ENCODE measurements at places on chromosomes 16 and 17.

GRCh38 chr17:68910251-68910705, 44.9 kb downstream of the ABCA8 start:
- peak; percentile 22 for DNase-seq

DNA sequence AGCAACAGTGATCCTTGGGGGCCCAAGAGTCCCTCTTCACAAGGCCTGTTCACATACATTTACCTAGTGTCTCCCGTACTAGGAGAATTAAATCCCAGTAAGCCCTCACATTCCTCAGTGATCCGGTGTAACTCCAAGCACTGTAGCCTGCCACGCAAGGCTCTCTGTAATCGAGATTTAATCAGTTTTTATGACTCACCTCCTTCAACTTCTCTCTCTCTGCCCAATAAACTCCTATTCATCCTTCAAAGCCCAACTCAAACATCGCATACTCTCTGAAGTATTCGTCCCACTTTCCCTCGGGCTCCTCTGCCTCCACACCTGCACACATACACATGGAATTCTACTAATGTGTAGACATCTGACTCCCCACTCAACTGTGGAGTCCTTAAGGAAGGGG, 141.8 kb downstream of the CMIP start:
- DNase-seq: no peak

DNA sequence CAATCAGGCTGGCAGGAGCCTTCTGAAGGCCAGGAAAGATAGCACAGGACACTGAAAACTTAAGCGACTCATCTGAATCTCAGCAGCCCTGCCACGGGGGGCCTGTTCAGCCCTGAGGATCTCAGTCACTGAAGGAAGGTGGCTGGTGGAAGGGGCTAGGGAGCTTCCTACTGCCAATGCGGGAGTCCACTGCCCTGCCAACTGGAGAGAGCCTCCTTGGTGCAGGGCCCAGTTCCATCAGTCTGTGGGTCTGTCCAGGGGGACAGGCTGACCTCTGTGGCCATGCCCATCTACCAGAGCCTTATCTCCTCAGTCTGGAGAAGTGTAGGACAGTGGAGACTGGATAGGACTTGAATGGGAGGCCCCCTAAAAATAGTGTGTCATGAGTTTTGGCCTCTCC, 1851.6 kb downstream of the TP53TG3F start:
- no peak for DNase-seq

- no peak for DNase-seq
These were observed 103.4 kb downstream of the IRF8 start for GRCh38 chr16:86002178-86002900.

DNA sequence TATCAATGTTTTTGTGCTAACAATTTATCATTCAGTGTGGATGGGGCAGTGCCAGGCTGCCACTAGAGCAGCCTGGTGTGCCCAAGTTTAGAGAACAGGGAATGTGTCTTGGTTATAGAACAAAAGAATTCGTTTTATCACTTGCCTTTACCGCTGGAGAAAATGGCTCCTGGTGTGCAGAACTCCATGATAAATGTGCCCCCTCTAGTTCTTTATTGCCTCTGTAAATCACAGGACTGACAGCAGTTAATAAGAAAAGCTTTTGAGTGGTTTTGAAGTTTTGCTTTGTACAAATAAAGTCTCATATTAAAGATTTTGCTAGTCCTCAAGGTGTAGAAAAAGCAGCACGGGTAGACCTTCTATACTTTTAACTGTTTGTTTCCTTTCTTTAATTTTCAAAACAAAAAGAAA, 28.2 kb upstream of the PSMD7 start:
- no peak for DNase-seq

DNA sequence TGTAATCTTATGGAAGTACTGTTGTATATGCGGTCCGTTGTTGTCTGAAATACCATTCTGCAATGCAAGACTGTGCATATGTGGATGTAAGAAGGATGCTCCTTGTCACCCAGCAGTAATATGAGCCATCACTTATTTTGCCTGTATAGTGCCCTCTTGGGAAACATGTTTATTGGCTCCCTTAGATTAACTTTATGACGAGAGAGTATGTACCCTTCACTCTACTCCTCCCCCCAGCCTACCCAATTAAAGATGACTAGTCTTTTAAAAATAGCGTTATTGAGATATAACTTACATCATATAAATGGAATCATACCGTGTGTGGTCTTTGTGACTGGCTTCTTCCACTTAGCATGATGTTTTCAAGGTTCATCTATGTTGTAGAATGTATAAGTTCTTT, 33.6 kb downstream of the FTO start:
- no peak for DNase-seq

DNA sequence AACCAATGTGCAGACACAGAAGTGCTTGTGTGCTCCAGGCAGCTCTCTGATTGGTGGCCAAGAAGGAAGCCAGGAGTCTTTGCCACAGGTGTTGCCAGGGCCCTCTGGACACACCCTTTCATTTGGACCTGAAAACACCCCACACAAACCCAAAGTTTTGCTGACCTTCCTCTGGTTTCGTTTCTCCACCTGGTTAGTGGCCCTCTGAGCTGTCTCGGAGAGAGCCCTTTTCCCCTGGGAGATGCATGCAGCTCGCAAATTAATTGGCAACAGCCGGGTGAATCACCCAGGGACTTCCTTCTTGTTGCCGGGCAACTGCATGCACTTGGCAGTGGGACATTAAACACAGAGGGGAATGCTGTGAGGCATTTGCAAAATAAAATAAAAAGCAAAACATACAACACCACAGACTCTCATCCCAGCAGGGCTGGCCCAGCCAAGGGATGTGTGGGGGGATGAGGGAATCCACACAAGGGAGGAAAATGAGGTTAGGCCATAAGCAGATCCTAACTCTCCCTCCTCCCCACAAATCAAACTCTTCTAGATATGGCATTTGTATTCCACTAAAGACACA, 286.6 kb downstream of the SOX9 start:
- peak; percentile 91 for DNase-seq

GRCh38 chr16:73186752-73187601, 139.0 kb upstream of the ZFHX3 start:
- DNase-seq: no peak

DNA sequence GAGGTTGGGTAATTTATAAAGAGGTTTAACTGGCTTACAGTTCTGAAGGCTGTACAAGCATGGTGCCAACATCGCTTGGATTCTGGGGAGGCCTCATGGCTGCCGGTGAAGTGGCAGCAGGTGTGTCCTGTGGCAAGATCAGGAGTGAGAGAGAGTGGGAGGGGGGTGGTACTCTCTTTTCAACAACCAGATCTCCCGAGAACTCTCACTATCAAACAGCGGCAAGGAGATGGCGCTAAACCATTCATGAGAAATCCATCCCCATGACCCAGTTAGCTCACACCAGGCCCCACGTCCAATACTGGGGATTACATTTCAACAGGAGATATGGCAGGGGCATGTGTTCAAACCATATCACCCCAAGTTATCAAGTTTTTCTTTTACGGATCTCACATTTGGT, 44.0 kb upstream of the CBX4 start:
- no peak for DNase-seq

DNA sequence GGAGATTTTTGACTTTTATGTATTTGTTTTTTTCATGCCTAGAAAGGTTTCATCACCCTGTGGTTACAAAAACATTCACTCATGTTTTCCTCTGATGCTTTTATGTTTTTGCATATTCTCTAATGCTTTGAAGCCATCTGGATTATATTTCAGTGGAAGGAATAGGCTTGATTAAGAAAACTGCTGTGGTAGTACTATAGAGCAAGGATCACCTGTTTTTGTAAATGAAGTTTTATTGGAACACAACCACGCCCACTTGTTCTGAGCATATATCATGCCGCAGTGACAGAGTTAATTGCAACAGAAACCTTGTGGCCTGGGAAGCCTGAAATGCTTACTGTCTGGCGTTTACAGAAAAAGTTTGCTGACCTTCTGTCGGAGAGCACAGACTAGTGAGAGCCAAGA, 11.5 kb downstream of the COX10 start:
- no peak for DNase-seq

DNA sequence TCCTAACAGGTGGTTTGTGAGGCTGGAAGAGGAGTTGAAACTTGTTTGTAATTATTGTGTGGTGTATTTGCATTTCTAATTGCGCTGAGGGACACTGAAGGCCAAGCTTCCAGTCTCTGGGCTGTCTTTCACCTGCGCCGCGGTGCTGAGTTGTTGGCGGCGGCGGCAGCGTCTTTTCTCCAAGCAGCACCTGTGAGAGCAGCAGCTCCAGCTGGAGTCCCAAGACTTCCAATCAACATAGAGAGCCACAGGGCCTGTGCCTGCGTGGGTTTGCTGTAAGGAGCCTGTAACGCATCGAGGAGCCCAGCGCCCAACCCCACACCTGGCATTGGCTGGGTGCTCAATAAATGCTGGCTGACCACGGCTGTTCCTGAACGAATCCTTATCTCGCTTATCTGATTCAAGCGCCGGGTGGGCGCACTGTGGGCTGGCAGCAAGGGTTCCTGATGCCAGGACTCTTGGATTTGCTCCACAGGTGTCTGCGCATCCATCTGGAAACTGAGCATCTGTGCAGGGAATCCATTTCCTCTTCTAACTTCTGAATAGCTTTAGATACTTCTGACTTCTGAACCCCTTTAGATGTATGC, 138.1 kb downstream of the ASIC2 start:
- DNase-seq: no peak

DNA sequence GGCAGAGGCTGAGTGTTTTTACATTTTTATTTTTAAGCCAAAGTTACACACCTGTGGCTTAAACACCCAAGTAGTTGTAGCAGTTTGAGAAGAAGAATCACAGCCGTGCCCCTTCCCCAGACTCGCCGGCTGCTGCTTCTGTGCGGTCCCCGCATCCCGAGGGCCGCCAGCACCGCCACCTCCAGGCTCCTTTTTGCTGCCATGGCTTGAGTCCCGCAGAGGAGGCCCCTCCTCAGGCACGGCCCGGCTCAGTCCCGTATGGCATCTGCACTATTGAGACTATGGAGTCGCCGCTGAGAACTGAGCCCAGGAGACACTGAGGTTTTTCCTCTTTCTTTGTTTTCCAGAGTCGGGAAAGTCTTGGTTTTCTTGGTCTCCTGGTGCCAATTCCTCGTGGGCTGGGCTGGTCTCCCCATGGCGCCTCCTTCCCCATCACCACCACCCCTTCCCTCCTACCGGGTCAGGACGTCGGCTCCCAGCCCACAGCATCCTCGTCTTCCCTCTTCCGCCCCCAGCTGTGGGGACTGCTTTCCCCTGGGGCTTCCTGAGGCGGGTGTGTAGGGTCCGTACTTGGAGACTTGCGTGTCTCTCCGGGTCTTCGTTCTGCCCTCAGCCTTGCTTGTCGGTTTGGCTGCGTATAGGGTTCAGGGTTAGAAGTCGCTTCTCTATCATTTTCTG, 32.6 kb upstream of the CDH15 start:
- no peak for DNase-seq

DNA sequence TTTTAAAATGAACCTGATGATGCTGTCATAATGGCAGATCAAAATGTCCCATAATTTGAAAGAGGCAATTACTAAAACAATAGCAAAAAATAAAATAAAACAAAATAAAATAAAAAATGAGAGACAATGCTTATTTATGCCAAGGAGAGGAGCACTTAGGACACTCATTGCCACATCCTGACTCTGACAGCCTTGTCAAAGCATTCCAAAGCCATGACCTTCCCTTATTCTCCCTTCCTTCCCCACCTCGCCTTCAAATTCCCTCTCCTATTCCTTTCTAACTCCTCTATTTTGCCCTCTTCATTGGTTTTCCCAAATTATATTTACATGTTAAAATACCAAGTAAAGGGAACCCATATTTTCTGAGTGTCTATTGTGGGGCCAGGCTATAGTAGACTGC, 220.0 kb downstream of the CDH13 start:
- no peak for DNase-seq

GRCh38 chr17:7017827-7018200, 5.0 kb upstream of the BCL6B start:
- DNase-seq: no peak

GRCh38 chr16:65315081-65315780, 193.4 kb upstream of the CDH11 start:
- peak; percentile 49 for DNase-seq

DNA sequence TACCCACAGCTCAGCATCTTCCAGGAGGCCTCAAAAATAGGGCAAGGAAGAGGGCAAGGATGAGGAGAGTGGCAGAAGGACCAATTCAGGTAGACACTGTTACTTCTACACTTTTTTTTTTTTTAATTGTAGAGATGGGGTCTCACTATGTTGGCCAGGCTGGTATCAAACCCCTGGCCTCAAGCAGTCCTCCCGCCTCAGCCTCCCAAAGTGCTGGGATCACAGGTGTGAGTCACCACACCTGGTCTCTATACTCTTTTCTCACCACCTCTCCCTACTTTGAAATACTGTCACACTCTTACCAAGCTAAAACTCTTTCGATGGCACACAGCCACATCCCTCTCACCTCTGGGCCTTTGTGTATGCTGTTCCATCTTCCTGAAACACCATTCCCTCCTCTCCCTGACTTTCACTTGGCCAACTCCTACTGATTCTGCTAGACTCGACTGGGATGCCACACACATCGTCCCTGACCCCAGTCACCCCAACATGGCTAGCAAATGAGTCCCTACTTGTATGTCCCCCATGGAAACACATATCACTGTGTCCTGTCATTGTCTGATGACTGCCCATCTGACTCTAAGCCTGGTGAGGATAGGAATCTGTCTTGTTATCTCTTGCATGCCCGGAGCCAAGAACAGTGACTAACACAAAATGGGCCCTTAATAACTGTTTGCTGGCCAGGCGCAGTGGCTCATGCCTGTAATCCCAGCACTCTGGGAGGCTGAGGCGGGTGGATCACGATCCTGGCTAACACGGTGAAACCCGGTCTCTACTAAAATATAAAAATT, 7.2 kb upstream of the SLC43A2 start:
- DNase-seq: no peak

DNA sequence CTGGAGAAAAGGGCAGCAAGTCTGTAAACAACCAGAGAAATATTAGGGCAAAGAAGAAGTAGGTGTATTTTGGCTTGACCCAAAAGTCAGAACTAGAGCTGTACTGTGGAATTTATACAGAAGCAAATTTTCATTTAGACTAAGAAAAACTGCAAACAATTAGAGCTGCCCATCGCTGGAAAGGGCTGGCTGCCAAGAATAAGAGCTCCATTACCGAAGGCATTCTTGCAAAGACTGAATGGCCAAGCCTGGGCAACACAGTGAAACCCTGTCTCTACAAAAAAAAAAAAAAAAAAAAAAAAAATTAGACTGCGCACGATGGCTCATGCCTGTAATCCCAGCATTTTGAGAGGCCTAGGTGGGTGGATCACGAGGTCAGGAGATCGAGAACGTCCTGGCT, 53.9 kb upstream of the TMC5 start:
- DNase-seq: no peak

- no peak for DNase-seq
These were observed 58.1 kb downstream of the ACTG1 start for GRCh38 chr17:81454473-81454872.

DNA sequence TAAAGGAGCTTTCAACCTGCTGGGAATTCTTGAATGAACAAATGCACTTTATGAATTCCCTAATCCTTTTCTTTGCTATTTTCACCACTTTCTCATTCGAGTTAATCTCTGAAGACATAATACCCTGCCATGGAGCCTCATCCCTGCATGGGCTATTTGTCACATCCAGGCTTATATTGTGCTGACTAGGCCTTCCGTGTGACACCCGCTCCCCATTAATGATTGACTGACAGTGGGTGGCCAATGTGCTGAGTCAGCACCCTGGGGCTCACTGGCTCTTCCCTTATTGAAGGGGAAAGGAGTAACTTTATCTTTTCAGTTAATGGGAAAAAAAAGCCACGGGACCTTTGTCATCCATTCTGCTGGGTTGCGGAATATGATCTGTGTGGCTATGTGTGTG, 1024.8 kb upstream of the EEF2KMT start:
- no peak for DNase-seq

- DNase-seq: no peak
These were observed 62.6 kb downstream of the TUBD1 start for GRCh38 chr17:59830007-59830630.

GRCh38 chr17:40015998-40016985, 1.1 kb downstream of the CSF3 start:
- no peak for DNase-seq

Data from fibroblast of the conjunctiva (primary cell).